ENCODE measurements at places on chromosomes 4 and X.
A peak's percentile ranks its signal among the peaks of the same experiment; 100 is the strongest.

GRCh38 chrX:130295519-130296296 lies 27.0 kb upstream of the ZNF280C start:
- no peak for DNase-seq

GRCh38 chr4:74453037-74453635 lies 8.2 kb downstream of the AREG start:
- no peak for DNase-seq

DNA sequence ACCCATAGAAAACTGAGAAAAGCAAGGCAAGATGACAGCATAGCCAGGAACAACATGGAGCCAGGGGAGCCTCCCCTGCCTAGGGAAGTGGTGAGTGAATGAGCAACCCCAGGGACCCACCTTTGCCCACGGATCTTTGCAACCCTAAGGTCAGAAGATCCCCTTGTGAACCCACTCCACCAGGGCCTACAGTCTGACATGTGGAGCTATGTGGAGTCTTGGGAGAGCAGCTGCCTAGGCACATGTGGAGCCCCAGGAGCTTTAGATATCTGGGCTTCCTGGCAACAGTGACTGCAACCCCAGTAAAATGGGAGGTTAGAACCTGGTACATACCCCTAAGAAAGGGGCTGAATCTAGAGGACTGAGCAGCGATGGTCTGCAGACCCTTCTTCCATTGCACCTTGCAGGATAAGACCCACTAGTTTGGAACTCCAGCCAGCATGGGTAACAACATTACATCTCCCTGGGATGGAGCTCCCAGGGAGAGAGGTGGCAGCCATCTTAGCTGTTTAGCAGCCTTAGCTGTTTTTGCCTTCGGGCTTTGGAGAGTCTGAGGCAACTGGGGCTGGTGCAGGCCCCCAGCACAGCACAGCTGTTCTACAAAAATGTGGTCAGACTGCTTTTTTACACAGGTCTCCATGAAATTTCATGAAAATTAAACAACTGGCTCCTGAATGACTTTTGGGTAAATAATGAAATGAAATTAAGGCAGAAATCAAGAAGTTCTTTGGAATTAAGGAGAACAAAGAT lies 104.7 kb upstream of the TRIM2 start:
- DNase-seq, result no peak

GRCh38 chrX:40060356-40060845 lies 37.4 kb downstream of the BCOR start:
- no peak for DNase-seq

GRCh38 chr4:26884486-26884988 lies 23.9 kb downstream of the STIM2 start:
- no peak for DNase-seq

- no peak for DNase-seq
These were observed 164.0 kb upstream of the MBNL3 start for GRCh38 chrX:132652871-132653270.

GRCh38 chrX:51779306-51779705 lies 36.1 kb downstream of the GSPT2 start:
- DNase-seq, result no peak

DNA sequence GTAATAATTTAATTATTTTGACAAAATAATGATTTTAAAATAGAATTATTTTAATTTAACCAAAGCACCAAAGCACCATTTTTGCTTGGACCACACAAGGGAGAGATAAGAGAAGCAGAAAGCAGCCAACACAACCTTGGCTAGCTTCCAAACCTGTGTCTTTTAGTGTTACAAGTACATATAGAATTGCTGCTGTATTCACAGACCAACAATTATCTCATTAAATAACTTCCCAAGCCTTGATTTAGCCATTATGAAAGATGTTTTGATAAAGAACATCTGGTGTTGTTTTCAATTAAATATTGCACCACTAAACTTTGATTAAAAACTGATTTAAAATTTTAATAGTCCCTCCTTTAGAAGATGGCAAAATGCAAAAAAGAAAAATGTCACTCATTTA lies 14.0 kb upstream of the IGFBP7 start:
- DNase-seq, result no peak

- no peak for DNase-seq
These were observed 141.4 kb downstream of the NAA11 start for GRCh38 chr4:79184476-79184875.

GRCh38 chrX:138771047-138771446 lies 59.5 kb upstream of the FGF13 start:
- DNase-seq, result no peak

- DNase-seq, result no peak
These were observed 985.1 kb upstream of the SLIT2 start for GRCh38 chr4:19266566-19266965.

DNA sequence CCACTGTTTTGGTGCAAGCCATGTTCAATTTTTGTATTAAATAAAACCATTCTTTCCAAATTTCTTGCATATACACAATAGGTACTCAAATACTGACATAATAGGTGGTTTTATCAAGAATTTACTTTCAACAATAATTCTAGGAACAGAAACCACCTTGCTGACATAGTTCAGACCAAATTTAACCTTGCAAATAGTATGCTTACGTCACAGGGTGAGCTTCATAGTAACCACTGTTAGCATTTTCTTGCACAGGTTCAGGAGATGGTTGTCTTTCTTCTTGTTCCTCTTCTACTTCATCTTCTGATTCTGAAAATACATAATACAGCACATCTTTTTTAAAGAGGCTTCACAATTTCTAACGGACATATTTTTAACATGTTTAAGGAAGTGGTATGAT lies 17.6 kb downstream of the G3BP2 start:
- DNase-seq, result no peak

GRCh38 chrX:146907391-146908240 lies 93.1 kb upstream of the CXorf51A start:
- no peak for DNase-seq

GRCh38 chr4:113528395-113528794 lies 233.1 kb downstream of the CAMK2D start:
- no peak for DNase-seq

DNA sequence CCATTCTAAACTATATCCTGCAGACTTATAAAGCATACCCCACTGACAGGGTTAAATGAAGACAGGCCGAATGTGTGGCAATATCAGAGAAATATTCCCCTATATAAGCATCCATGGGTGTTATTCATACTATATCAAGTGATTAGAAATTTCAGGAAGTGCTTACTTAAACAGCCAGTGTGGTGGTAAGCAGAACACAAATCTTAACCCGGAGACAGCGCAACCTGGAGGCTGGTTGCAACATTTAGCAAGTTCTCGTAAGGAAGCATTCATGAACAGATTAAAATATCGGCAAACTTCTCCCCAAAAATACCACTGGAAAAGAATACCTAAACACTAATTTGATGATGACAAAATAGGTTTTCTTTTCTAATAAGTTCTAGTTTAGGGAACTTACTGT lies 261.2 kb downstream of the CBLL2 start:
- DNase-seq, result no peak

DNA sequence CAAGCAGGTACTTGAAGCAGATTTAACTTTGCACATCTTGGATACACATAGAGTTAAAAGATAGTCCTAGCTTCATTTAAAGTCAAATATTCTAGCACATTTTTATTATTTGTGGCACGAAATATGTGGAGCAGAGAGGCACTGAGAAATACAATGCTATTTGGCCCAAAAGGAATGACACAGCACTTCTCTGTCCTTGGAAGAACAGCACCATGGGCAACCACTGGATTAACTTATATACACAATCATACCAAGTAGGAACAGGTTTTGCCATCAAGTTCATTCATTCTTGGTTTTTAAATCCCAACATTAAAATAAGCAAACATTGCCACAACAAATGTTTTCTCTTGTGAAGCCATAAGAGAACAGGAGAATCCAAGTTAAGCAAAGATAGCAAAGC lies 924 bp upstream of the ENAM start:
- DNase-seq, result no peak

GRCh38 chr4:55458164-55458563 lies 62.4 kb downstream of the TMEM165 start:
- DNase-seq, result no peak

- peak; percentile 38 for DNase-seq
These were observed 132.5 kb upstream of the NHS start for GRCh38 chrX:17242470-17242869.

DNA sequence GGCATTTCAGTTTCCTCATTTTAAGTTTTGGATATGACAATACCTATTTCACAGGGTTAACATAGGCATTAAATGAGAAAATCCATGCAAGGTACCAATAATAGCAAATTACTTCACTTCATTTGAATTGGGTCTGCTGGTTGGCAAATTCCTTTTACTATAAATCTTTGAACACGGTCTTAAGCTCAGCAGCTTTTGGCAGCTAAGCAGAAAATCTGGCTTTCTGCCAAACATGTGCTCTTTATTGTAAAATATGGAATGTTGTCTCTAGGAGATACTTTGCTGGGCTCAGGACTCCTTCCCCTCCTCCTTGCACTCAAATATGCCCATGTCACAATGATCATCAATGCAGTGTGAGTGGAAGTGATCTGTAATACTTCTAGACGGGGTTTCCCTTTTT lies 16.8 kb upstream of the DMP1 start:
- DNase-seq, result no peak

GRCh38 chr4:152536545-152537182 lies 772 bp upstream of the FBXW7 start:
- DNase-seq, result no peak

DNA sequence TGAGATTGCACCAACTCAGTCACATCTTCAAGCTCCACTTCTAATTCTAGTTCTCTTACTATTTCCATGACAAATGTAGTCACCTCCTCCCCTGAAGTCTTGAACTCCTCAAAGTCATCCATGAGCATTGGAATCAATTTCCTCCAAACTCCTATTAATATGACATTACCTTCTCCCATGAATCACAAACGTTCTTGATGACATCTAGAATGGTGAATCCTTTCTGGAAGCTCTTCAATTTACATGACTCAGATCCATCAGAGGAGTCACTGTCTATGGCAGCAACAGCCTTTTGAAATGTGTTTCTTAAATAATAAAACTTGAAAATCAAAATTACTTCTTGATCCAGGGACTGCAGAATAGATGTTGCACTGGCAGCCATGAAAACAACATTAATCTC lies 34.5 kb downstream of the GALNTL6 start:
- no peak for DNase-seq

DNA sequence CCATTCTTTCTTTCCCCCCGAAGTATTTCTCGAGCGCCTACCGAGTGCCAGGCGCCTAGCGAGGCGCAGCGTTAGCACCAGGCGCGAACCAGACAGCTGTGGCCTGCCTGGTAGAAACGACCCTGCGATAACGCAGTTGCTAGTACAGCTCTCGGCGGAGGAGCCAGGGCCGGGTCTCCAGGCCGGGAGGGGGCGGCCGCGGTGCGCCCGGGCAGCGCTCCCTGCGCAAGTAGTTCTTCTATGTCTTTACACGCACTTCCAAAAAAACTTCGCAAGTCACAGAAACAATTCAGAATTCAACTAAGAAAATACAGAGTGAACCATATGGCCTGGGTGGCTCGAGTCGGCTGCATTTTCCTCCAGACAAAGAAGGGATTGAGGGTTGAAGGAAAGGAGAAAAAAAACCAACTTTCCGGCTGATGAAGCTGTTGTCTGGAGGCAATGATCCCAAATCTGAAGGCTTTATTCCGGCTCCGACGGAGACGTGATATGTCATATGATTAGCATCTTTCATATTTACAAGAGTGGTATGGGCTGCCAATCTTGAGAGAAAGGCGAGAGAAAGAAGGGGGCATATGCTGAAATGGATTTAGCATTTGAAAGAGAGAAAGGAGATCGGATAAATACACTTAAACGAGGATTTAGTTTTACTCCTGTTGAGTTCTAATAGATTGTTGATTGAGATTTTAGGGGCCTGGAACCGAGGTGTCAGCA lies 7.2 kb upstream of the NEUROG2 start:
- DNase-seq, result no peak

DNA sequence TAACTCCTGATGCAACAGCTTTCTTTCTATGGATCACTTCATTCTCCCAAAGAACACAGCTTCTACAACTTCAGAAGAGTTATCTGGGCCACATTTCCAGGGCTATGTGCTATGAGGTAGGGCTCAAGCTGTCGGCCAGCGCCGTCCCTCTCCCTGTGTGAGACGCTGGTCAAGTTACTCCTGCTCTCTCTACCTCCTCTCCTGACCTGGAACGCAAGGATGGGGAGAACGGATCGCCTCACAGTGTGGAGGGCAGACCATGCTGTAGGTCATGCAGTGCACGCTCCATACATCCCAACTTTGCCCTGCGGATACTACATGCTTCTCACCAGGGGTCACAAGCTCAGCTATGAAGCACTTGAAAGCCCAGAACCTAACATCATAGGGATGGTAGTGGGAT lies 42.4 kb downstream of the JAKMIP1 start:
- no peak for DNase-seq

DNA sequence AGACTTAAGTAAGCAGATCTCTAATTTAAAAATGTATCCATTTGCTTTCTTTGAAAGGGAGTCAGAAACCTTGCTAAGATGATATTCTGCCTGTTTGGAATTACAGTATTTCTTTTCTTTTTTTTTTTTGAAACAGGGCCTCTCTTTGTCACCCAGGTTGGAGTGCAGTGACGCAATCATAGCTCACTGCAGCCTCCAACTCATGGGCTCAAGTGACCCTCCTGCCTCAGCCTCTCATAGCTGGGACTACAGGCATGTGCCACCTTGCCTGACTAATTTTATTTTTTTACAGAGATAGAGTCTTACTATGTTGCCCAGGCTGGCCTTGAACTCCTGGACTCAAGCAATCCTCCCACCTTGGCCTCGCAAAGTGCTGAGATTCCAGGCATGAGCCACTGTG lies 40.0 kb downstream of the ANAPC4 start:
- no peak for DNase-seq

DNA sequence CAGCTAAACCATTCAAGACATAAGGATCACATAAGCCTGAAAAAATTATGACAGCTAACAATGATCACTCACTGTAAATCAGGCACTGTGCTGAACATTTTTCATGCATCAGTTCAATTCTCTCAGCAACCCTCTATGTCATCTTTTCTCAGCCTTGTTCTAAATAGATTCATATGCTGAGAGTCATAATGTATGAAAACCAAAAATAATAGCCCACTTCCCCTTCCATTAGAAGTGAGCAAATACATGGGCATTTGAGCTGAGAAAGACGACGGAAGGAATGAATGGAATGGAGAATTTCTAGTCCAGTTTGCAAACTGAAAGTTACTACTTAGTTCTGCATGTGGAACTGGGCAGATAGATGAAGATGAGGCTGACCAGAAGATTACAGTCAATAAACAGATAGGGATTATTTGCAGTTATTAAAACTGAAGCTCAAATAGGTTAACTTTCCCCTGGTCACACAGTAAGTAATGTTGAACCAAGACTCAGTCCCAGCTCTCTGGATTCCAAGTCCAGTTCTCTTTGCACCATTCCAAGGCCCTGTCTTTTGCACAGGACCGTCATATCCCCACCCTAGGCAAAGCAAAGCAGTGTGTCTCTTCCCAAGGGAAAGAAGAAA lies 1.6 kb upstream of the SH3RF1 start:
- DNase-seq, result no peak

Measured in midbrain (tissue), 1 donor.